Fibroblast of skin of right quadriceps (primary cell): ENCODE measurements at places on chromosomes 12 and 14.

GRCh38 chr14:96783043-96783914 is 13.9 kb upstream of the VRK1 start:
- no peak for DNase-seq

GRCh38 chr12:116155383-116155782 is 122.1 kb downstream of the MED13L start:
- DNase-seq = no peak

- DNase-seq = no peak
Observed at GRCh38 chr14:99432485-99432884, 48.2 kb downstream of the SETD3 start.

- DNase-seq = no peak
Observed at GRCh38 chr14:50008562-50008961, 107.8 kb downstream of the VCPKMT start.

- DNase-seq = no peak
Observed at GRCh38 chr12:25502596-25502995, 50.5 kb downstream of the LMNTD1 start.

- no peak for DNase-seq
Observed at GRCh38 chr12:93287149-93287548, 90.6 kb upstream of the NUDT4 start.
